ENCODE measurements at places on chromosomes 16 and 17.

DNA sequence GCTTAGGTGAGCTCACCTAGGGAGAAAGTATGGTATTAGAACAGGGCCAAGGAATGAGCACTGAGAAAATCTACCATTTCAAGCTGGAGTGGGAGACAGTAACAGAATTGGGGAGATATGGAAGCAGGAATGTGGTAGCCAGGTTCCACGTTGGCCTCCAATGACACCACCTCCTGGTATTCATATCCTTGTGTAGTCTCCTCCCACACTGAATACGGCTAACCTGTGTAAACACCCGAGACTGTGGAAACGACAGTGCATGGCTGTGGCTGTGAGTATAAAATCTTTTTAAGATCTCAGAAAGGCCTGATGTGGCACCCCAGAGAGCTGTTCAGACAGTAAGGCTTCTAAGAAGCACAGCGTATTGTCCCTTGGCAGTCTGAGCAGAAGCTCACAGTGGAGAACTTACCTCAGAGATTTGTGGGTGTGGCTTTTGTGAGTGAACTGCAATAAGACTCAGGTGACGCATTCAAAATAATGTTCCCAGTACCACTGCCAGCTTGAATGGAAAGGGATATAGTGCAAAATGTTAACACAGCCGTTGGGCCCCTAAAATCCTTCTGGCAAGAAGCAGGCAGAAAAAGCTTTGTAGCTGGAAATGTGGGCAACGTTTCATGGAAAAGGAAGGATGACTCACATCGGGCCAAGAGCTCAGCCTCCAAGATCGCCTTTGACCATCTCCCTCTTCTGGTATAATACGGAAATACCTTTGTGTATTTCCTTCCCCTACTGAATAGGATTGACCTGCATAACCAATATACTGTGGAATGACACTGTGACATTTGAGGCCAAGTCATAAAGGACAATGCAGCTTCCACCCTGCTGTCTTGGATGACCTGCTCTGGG, 14.4 kb downstream of the SDR42E1 start:
- no peak for DNase-seq

GRCh38 chr16:77782694-77783093, 5.7 kb upstream of the VAT1L start:
- DNase-seq: no peak

GRCh38 chr16:79113826-79114225, 486.7 kb downstream of the MAF start:
- DNase-seq: no peak

DNA sequence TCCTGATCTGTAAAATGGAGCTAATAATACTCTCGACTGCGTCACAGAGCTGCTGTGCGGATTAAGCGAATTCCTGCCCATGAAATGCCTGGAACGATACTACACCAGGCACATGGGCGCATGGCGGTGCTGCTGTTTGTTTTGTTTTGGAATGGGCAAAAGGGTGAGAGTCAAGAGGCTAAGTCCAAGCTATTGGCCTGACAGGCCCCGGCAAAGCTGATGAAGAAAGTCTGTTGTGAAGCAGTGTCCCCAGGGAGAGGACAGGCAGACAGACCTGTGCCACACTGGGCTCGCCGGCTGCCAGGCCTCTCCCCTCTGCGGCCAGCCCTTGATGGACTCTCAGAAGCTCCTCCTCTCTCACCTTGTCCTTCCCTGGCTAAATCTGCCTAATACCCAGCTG, 31.3 kb upstream of the RASD1 start:
- DNase-seq: no peak

DNA sequence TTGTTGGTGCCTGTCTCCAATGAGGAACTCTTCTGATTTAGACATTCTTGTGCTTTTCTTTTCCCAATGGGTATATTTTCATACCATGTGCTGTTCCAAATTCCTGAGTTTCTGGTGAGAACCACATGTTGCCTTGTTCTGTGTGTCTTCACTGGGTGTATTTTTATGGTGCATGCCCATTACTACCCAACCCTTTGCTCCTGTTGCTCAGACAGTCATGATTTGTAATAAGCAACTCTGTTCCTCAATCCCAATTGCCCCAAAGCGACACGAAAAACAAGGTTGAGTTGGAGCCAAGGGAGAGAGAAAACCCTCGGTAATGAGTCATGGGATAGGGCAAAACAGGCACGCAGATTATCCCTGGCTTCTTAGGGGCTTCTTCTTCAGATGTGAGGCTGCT, 101.8 kb downstream of the ABCA8 start:
- no peak for DNase-seq

GRCh38 chr17:31787857-31788570, 71.0 kb downstream of the COPRS start:
- DNase-seq: no peak

GRCh38 chr17:67160791-67161190, 84.2 kb downstream of the HELZ start:
- no peak for DNase-seq

GRCh38 chr16:82481455-82481854, 145.3 kb upstream of the CDH13 start:
- no peak for DNase-seq

DNA sequence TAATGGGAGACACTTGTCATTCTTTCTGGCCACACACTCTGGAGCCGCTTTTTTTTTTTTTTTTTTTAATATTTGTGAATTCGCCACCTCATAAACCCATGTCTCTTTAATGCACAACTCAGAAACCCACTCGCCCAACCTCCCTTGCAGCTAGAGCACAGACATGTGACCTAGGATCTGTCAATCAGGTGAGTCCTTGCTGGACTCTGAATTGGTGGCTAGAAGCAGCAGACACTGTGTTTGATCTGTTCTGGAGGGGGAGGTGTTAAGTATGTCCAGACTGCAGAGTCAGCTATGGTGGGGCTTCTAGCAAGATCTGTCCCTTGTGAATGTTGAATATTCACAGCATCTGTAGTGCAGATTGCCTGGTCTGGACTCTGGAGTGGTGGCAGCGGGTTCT, 112.1 kb downstream of the PRKCB start:
- no peak for DNase-seq

DNA sequence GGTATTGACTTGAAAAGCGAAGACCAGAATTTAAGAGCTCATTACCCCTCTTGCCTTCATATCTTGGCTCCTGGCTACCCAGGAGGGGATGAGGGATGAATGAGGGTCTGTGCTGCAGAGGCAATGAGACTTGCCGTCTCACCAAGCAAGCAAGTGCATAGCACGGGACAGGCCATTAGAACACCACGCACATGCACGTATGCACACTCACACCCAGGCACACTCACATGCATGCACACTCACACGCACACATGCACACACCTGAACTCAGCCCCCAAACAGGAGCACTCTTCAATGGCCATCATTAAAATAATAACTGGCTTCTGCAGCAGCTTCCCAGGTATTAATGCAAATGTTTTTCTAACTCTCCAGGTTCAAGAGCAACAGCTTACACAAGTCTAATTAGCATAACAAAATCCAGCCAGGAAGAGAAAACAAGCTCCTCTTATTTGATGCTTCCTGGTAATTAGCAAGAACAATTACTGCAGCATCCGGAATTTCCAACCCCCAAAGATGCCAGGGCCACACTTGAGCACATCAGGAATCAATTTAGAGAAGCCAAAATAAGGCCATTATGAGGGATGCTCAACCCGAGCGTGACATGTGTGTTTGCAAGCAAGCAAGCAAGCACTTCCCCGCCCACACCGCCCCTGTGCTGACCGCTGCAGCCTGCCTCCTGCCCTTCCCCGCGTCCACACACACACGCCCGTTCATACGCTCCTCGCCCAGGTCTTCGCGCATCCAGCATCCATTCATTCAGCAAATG, 171.6 kb upstream of the TNRC6C start:
- no peak for DNase-seq
